ENCODE measurements at places on chromosomes 6 and 20.

- DNase-seq: no peak
Measured at GRCh38 chr6:56628105-56628504, 14.6 kb downstream of the DST start.

DNA sequence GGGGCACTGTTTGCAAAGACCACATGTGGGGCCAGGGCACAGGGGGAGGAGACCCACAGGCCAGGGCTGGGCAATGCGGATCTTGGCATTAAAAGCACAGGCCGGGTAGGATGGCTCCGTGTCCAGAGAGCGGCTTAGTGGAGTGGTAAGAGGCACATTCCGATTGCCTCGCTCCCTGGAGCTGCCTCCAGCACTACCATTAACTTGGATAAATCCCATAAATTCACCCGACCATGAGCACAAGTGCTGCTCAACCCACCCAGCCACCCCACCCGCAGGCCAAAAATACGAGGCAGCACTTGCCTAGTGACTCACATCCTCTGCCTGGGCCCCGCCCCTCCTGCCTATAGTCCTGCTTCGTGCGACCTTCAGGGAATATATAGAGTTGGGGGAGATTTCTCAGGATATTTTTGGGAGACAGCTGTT is 67.5 kb upstream of the QKI start:
- no peak for DNase-seq

GRCh38 chr6:140124498-140124897 is 750.0 kb upstream of the CITED2 start:
- no peak for DNase-seq

- no peak for DNase-seq
Measured at GRCh38 chr6:143964674-143965081, 43.4 kb downstream of the PLAGL1 start.

- DNase-seq: no peak
Measured at GRCh38 chr6:17861361-17861760, 126.1 kb downstream of the KIF13A start.

DNA sequence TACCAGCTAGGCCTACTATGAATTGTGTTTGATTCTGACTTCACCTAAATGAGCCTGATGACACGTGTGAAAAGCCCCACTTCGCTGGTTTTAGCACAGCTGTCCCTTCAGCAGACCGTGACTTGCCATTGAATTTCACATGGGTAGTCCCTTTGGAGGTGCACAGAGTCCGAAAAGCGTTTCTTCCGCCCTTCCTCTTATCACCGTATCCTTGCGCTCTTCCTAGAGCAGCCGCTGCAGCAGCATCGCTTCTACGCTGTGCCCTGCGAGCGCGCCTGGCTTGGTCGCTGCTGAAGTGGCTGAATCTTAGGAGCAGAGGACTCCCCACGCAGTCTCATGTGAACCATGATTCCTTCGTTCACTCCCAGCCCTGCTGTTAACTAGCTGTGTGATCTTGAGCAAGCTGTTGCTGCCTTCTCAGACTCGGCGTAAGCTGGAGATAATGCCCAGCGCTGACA is 127.0 kb downstream of the PACRG start:
- no peak for DNase-seq

- no peak for DNase-seq
Measured at GRCh38 chr6:111276335-111276734, 189.0 kb downstream of the SLC16A10 start.
